ENCODE measurements at places on chromosomes 13 and 19.

DNA sequence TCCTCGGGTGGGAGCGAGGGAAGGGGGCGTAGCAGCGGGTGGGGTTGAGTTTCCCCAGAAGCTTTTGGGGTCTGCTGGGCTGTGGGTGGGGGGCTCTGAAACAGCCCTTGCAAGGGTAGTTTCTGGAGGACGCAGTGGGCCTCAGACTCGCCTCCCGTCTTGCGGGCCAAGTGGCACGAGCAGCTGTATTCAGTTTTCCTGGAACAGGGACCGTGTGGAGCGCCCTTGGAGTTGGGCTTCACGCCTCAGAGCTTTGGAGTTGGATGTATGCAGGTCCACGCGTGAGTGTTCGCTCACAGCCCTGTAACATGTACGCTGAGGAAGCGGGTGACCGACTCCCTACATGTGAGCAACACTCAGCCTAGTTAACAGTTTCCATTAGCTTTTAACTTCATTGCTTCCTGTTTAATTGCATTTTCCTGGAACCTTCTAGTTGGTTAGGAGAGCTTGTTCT lies 603 bp downstream of the TM9SF2 start:
- DNase-seq: no peak

DNA sequence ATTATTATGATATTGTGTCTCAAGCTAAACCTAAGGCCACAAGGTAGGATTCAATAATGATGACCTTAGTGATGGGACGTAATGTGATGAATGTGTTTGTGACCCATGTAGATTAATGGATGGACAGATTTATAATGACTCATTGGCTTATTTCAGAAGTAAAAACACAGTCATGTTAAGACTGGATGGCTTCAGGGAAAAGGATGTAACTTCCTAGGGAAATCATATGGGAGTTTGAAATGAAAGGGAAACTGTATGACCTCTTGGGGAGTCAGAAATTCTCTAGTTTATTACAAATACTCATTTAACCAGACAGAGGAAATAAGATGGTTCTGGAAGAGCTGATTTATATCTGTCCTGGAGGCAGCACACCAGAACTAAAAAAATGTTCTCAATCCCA lies 2.9 kb downstream of the EDNRB start:
- DNase-seq: no peak

DNA sequence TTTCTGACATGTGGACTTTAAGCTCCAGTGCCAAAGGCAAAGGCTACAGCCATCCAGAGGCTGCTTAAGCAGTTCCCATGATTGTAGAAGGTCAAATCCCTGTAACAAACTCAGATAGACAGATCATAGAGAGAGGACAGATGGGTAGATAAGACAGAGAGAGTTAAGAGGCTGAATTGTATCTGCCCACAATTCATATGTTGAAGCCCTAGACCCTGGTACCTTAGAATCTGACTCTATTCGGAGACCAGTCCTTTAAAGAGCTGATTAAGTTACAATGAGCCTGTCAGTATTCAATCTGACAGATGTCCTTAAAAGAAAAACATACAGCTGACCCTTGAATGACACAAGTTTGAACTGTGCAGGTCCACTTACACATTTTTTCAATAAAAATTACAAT lies 115.2 kb downstream of the RAP2A start:
- DNase-seq: no peak

DNA sequence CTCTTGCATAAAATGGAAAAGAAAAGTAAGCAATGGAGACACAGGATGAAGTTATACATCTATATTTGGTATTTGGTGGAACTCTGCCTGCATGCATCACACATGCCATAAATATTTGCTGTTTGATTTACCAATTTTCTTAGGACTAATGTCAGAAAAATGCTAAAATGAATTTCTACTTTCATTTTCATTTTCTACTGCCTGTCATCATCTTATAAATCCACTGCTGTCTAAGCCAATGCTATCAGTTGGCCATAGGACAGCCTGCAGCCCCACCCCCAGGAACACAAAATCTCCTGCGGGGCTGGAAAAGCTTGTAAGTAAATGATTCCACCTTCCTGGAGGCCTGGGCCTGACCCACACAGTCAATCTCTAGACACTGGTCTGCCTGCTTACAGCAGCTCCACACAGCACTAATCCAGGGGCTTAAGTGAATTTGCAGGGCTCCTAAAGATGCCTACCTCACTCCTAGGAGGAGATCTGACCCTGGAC lies 122.0 kb downstream of the ENOX1 start:
- DNase-seq: no peak

- DNase-seq: no peak
Measured at GRCh38 chr19:12139269-12139668, 881 bp downstream of the ZNF20 start.

GRCh38 chr13:37929308-37929707 lies 59.7 kb upstream of the TRPC4 start:
- DNase-seq: no peak

- DNase-seq: no peak
Measured at GRCh38 chr19:18731562-18732008, 48.1 kb downstream of the CRTC1 start.

- DNase-seq: no peak
Measured at GRCh38 chr13:45406421-45406820, 11.8 kb downstream of the SLC25A30 start.

GRCh38 chr19:2636897-2637683 lies 65.4 kb downstream of the GNG7 start:
- DNase-seq: peak; percentile 44

GRCh38 chr19:1655987-1656608 lies 3.7 kb upstream of the TCF3 start:
- no peak for DNase-seq

- DNase-seq: no peak
Measured at GRCh38 chr19:2462635-2463421, 6.1 kb upstream of the LMNB2 start.

DNA sequence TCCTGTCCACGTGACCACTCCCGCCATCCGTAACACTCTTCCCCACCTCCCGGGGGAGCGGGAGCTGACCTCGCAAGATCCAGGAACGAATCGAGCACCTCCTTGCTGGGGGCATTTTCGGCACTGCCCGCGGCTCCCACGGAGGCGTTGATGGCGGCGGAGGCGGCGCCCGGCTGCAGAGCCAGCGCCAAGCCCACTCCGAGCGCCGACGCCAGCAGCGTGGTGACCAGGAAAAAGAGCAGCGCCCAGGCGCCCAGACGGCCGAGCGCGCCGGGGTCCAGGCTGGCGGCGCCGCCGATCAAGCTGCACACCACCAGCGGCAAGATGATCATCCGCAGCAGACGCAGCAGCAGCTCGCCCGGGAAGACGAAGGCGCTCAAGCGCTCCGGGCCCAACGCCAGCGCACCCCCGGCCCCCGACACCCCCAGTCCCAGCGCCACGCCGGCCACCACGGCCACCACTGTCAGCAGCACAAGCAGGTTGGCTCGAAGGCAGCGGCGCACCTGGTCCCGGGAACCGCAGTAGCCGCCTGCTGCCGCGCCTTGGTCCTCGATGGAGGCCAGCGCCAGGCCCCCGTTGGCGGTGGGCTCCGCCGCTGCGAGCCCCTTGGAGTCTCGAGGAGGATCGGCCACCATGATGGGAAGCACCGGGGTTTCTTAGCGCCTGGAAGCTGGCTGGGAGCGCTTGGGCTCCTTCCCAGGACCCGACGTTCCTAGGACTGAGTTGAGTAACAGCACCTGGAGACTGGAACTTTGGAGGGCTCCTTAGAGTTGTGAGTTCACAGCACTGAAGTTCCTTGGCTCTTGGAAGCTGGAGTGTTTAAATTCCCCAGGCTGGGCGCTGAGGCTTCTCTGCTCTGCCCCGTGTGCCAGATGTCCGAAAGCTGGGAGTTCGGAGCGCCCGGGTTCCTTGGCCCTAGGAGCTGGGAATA lies 798 bp downstream of the SLC1A5 start:
- DNase-seq: no peak

DNA sequence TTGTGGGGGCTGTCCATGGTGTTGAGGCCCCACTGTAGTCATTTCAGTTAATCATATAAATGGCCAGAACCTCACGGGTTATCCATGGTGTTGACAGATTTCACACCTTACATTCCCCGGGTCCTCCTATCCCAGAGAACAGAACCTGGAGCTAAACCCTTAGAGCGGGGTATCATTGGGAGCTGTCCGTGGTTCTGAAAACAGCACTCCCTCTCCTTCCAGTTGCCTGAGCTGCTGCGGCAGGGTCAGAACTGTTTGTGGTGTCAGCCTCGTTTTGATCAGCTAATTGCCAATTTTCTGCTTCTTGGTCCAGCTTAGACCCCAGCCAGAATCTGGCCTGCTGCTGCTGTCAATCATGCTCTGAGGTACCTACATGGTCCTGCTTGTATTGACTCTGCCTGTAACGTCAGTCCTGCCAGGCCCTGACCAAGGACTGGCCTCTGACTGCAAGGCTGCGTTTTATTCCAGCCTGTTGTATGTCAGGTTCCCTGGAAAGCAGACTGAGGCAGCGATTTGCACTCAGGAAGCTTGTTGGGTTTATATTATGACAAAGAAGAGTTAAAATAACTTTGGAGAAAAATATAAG lies 55.8 kb upstream of the KCTD15 start:
- no peak for DNase-seq

Measured in activated naive CD8-positive, alpha-beta T cell treated with anti-CD3 and anti-CD28 coated beads, Interleukin-2, amount 50 U/mL, for 16 hours (primary cell).